ENCODE measurements at places on chromosomes 1 and 21.

DNA sequence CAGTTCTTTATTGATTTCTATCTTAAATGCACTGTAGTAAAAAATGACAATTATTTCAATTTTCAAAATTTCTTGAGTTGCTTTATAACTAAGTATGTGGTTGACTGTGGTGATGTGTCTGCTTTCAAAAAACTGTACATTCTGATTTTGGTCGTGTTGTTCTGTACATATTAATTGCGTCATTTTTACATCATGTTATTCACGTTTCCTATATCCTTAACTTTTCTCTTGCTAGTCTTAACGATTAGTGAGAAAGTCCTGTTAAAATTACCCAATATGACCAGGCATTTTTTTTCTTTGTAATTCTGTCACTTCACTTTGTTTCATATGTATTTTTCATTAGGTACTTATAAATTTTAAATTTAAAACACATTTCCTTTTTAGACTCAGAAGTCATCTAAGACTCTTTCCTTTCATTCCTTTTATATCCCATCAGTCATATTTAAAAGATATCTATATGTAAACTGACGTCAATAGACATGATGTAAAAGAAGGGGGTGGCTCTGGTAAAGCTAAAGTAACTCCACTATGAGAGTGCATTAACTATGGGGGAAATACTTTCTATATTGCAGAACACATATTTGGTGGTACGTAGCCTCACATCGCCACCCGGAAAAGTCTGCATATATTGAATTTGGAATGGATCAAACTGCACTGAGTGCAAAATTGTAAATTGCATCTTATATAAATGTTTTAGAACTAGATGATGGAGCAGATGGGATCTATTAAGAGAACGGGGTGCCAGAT, 1.1 kb upstream of the COA6 start:
- no peak for DNase-seq

DNA sequence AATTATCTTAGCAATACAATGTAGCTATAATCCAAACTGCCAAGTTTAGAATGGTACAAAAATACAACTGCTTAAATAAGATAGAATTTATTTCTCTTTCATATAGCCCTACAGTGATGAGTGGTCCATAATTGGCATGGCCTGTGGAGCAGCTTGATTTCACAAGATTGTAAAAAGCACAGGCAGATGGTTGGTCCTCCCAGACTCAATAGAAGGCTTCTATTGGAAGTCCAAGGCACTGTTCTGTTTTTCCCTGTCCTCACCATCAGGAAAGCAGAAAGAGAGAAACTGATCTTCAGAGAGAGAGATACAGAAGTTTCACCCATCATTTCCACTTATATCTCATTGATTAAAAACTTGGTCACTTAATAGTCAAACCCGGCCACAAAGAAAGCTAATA, 1.8 kb upstream of the OR6P1 start:
- DNase-seq, result no peak

- no peak for DNase-seq
Observed at GRCh38 chr1:2355373-2356261, 35.7 kb downstream of the MORN1 start.

DNA sequence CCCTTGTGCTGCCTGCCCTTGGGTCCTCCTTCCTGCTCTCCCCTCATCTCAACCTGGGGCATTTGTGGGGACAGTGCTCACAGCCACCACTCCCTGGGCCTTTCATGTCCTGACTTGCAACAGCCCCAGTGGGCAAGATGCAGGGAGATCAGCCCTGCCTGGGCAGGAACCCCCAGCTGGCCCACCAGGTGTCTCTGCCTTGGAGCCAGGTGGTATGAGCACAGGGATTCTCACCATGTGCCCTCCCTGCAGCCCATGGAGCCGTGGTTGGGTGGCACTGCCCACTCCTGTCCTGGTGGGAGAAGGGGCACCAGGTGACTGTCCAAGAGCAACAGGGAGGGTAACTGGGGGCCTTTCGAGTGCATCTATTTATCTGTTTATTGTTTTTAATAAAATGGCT, 100.4 kb downstream of the AJAP1 start:
- no peak for DNase-seq

GRCh38 chr1:56920591-56921001, 45.2 kb downstream of the C8B start:
- no peak for DNase-seq

DNA sequence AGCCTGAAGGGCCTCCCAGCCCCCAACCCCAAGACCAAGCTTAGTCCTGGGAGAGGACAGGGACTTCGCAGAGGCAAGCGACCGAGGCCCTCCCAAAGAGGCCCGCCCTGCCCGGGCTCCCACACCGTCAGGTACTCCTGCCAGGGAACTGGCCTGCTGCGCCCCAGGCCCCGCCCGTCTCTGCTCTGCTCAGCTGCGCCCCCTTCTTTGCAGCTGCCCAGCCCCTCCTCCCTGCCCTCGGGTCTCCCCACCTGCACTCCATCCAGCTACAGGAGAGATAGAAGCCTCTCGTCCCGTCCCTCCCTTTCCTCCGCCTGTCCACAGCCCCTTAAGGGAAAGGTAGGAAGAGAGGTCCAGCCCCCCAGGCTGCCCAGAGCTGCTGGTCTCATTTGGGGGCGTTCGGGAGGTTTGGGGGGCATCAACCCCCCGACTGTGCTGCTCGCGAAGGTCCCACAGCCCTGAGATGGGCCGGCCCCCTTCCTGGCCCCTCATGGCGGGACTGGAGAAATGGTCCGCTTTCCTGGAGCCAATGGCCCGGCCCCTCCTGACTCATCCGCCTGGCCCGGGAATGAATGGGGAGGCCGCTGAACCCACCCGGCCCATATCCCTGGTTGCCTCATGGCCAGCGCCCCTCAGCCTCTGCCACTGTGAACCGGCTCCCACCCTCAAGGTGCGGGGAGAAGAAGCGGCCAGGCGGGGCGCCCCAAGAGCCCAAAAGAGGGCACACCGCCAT, 21.9 kb upstream of the ARF1 start:
- no peak for DNase-seq

- peak; percentile 7 for DNase-seq
Observed at GRCh38 chr1:192311281-192311680, 5.5 kb upstream of the RGS21 start.

DNA sequence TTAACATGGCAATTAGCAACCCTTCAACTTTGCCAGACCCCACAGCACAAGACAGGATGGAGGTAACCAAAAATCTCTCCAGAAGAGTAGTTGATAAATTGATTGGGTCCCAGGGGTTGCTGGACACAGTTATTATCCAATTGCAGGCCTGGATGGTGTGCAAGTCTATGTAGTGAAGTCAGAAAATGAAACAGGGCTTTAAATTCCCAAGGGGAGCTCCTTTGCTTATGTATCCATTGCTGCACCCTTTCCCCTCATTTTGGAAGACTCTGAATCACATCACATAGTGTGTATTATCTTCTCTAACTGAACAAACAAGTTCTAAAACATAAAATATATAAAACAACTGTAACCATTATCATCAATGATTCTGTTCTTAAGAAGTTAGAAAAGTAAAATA, 550.2 kb downstream of the LMO4 start:
- no peak for DNase-seq

GRCh38 chr1:30760596-30761324, 3.2 kb upstream of the LAPTM5 start:
- no peak for DNase-seq

DNA sequence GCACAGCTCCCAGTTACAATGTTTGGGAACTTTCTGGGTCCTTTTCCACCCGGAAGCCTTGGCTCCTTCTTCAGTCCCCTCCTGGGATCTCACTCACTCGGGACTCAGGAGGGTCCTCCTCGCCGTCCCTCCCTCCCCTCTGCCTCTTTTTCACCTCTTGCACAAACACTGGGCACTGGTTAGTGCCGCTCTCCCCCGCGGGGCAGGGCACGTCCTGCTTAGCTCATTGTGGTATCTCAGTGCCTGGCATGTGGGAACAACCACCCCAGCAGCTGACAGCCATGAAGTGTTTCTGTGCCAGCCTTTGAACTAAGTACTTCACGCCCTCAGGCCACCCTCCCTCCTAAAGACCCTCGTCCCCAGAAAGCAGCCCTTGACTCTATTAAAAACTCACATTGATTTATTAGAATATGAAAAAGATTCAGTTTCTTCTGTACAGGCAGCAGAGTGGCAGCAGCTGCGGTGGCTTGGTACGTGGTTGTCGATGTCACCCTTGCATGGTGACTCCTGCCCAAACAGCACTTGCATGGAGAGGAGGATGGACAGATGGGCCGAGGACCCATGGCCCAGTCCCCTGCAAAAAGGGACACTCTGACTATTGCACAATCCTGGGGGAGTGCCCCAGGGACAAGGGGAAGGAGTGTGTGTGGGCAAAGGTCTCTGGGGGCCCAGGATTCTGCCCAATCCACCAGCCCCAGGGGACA, 56.3 kb downstream of the SLC9A1 start:
- no peak for DNase-seq

GRCh38 chr1:119336848-119337247, 31.7 kb upstream of the HAO2 start:
- DNase-seq, result no peak

GRCh38 chr1:21681426-21681825, 12.3 kb upstream of the RAP1GAP start:
- DNase-seq, result no peak

DNA sequence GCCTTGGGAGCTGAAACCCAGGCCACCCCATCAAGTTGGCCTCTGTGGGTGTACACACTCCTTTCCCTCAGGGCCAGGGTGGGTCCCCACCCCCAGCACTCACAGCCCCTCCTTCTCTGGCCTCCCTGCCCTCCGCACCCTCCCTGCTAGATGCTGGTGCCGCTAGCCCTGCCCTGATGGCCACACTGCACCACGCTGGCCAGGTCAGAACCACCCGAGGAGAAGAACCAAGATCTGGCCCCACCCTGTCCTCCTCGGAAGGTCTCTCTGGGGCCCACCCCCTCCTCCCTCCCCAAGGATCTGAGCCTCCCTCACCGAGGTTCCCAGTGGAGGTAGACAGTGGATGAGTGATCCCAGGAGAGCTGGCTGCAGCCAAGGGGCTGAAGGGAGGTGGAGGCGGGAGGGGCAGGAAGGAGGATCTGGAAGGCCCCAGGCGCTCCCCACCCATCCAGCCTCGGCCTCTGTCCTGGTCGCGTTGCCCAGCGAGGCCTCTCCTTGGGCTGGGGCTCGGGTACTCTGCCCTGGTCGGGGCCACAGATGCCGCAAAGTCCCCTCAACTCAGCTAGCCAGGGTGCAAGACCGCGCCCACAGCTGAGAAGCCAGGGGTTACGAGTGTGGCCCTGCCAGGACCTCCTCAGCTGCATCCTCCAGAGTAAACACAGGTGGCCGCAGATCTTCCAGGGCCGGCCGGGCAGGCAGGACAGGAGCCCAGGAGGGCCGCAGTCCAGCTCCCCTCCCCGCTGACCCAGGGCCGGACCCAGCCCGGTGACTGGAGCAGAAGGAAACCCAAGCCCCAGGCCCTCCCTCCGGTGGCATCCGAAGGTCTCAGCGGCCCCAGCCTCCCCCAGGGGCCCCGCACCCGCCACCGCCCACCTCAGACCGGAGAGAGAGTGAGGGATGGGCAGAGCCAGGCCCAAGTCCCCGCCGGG, 5.2 kb downstream of the B3GALT6 start:
- no peak for DNase-seq

- no peak for DNase-seq
Observed at GRCh38 chr1:7743346-7743745, 27.8 kb upstream of the VAMP3 start.

DNA sequence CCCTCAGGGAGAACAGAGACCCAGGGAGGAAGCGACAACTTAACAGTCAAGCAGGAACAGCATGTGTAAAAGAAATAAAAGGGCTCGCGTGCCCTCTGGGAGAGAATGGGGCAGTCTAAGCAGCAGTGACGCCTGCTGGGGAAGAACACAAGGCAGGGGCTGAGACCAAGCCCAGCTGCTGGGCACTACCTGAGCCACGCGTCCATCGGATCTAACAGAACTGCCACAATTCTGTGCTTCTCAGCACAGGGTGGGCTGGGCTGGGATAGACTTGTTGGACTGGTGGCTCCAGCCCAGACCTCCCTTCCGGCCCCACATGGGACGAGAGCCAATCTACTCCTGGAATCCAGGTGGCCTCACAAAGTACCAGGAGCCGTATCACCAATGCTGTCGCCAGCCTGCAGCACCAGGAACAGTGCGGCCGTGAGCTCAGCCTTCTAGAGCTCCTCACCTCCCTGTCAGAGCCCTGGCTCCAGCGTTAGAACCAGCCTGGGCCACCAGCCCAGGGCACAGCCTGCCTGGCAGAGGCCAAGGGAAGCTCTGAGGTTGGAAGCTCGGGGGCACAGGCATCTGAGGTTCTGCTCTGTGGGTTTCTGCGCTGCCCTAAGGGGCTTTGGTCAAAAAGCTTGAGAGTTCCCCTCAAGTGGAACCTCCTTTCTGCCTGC, 7.4 kb downstream of the LRRC47 start:
- no peak for DNase-seq

Data from iPS-NIHi11 (cell line).